Upper lobe of left lung (tissue), 6 donors: ENCODE measurements at places on chromosomes 5 and 9.

- DNase-seq: no peak
Measured at GRCh38 chr5:180193749-180194375, 15.1 kb downstream of the RASGEF1C start.

DNA sequence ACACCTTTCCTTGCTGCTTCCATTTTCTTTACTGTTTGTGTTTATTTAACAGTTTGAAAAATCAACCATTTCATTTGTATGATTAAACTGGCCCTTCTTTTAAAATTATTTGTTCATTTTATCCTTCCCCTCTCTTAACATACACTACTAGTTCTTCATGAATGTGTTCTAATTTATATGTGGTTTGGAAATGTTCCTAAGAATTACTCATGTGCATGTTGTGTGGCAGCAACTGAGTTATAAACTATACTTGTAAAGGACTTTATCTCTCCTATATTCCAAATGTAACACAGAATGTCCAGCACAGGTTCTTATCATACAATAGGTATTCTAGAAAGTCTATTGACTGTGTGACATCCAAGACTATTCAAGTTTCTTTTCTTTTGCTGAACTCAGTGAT is 358.2 kb upstream of the MEF2C start:
- no peak for DNase-seq

DNA sequence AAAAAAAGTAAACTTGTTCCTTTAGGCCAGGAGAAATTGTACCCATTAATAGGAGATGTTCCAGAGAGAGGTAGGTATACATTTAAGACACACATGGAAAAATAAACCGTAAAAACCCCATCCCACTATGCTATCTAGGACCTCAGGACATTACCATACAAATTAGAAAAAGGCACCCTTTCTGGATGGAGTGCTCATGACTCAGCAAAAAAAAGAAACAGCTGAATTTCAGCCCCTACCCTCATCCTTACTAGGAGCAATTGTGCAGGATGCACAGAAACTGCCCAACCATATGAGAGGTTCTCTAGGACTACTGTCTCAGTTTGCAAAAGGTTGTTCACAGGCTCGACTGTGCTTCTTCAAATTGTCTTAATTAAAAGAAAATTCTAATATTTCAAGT is 368.2 kb downstream of the HINT1 start:
- no peak for DNase-seq

GRCh38 chr5:107485184-107485583 is 185.6 kb downstream of the EFNA5 start:
- DNase-seq: no peak

GRCh38 chr5:82885627-82886389 is 191.4 kb downstream of the TMEM167A start:
- no peak for DNase-seq

DNA sequence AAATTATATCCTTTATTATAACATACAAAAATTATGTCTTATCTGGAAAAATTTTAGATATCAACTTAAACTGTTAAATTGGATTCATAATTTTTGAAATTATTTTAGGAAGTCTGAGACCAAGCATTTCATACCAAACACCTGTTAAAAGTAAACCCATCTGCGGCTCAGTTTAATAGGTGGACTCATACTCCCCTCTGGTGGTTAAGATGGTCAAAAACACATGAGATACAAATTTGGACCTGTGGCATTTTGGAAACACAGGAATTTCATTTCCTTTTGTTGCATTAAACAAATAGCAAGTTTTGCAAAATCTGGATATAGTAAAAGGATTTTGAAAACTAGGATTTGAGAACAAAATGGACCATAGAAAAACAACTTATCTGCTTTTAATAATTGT is 53.7 kb downstream of the RGMB start:
- no peak for DNase-seq

DNA sequence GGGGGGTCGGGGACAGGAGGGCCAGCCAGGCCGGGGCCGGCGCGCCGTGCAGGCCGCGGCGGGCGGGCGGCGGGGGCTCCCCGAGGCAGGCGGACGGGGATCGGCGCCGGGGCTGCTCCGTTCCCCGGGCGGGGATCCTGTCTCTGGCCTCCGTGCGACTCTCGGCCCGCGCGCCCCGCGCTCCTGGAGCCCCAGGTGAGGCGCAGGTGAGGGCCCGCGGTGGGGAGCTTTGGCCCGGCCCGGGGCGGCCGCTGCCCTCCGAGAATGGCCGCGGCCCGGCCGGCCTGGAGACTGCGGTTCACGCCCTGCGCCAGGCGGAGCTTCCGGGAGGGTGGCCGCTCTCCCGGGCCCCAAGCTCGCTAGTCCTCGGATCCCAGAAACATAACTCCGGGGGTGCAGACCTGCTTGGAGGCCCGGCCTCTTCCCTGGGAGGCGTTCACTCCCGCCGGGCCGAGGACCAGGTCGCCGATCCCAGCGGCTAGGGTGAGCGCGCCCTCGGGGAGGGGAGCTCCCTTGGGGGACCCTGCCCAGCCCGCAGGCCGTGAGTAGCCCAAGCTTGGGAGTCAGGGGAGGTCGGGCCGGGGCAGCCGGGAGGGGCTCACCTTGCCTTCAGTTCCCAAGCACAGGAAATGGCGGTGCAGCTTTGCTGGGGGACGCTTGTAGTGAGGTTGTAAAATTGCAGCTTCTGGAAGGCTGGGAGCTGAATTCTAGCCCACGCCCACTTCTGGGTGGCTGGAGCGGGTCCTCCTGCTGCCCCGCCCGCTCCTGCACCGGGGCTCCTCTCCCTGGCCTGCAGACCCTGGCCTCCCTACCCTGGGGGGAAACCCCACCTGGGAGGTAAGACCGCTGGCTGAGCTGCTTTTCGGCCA is 723 bp downstream of the PPP1R26 start:
- DNase-seq: no peak

DNA sequence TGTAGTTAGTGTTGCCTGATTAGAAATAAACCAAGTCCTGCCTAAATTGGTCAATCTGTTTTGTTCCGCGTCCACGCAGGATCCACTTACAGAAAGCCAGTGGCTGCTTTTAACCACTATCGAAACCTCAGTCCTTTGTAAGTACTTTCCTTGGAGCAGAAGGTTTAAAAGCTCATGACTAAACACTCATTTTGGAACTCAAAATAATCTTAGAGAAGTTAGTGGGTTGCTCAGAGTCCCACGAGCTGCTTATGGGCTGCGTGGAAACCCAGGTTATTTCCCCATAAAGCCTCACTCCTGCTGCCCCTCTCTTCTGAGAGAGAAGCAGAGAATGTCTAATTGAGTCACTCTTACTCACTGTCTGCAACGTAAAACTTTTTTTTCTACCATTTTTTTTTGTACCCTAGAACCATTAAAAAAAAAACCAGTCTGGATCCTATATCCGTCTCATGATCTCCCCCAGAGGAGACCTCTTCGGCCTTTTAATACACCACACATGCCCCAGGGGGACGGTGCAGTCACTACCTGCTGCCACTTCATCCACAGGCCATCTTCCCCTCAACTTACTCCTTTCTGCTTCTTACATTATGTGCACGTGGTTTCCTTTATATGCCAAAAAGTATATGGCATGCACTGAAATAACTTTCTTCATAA is 7.6 kb downstream of the BASP1 start:
- no peak for DNase-seq

DNA sequence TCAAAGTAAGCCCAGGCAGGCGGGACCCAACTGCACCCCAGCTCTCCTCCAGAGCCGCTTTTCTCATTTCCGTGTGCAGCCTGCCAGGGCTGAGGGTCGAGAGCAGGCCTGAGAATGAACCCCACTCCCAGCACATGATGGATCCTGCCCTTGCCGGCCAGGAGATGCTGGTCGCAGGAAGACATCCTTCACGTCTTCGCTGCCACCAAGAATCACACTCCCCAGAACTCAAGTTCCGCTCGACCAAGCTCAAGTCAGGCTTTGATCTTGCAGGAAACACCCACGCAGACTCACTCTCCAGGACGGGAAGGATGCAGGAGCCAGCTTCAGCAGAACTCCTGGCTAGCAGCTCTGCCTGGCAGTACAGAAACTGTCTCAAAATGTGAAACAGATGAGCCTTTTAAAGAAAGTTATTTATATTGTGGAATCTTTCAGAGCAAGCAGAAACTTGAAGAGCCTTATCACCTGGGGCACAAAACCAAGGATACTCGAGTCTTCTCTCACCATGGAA is 102.4 kb downstream of the ROR2 start:
- DNase-seq: no peak
